Activated CD8-positive, alpha-beta memory T cell treated with anti-CD3 and anti-CD28 coated beads for 1 hour (primary cell): ENCODE measurements at places on chromosomes 7 and 10.

DNA sequence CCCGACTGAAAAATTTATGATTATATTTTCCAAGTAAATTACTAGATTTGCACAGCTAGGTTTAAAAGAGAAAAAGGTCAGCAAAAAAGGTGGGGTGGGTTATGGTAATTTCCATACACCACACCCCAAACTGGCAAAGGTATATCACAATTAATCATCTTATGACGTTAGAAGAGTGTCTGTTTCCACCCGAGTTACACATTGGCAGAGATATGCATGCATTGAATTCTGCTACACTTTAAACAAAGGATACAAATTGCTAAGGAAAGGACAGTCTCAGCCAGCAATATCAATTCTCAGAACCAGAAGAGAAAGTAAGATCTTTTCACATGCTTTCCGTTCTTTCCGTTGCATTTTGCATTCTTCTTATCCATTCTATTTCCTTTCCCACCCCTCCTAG, 843.3 kb downstream of the GATA3 start:
- no peak for DNase-seq

DNA sequence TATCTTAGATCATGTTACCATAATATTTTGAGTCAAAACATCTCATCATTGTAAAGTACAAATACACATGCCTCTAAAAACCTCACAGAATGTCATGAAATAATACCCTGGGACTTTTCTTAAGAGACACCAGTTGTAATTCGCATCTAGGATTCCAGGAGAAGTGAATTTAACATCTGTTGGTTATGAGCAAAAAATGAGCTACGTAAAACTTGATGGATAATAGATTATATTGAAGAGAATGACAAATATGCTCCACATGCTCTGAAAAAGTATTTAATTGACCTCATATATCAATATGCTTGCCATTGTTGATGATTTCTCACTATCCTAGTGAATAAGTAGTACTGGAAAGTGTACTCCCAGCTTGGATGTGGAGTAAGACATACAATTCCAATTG, 227.0 kb downstream of the BBS9 start:
- DNase-seq = no peak

DNA sequence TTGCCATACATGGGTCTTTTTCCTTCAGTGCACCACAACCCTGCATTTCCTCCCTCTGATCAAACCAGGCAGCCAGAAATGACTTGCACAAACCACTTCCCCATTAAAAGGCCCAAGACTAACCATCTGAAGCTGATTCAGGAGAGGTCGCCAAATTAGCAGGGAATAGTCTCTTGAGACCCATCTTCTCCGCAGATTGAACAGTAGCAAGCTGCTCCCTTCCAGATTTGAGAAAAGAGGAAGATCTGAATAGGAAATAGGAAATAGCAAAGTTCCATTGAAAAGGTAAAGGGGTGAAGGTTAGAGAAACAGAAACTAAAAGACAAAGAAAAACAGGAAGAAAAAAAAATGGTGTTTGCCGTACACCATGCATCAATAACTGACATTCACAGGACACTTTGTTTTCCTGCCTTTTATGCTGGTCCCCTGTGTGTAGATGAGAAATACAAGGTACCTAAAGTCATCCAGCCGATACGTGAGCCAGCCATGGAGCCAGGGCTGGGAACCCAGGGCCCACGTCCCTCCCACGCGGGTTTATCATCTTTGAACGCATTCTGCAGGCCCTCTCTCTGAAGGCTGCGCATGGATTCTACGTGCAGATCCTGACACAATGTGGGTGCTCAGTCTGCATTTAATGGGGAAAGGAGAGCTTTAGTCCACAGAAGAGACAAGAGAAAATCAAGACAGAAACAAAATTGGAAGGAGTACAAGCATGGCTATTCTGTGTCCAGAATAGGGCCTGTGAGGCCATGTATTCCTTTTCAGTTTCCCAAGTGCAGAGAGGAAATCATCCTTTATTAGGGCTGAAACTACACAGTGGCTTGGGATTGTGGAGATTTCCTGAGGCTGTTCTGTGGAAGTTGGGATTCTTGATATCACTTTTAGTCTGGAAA, 268.4 kb upstream of the NPVF start:
- no peak for DNase-seq

DNA sequence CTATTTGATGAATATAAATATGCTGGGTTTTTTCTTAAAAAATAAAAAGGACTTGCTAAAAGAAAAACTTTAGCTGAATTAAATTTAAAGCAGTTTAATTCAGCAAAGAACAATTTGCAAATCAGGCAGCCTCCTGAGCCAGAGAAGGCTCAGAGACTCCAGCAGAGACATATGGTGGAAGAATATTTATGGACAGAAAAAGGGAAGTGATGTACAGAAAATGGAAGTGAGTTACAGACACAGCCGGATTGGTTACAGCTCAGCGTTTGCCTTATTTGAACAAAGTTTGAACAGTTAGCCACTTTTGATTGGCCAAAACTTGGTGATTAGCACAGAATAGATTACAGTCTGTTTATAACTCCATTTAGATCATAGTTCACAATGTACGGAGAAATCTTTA, 110.3 kb downstream of the GAD2 start:
- no peak for DNase-seq

GRCh38 chr10:9342885-9343570, 1288.5 kb downstream of the GATA3 start:
- no peak for DNase-seq

- DNase-seq = no peak
Observed at GRCh38 chr7:93890041-93890463, 501 bp downstream of the TFPI2 start.

- DNase-seq = no peak
Observed at GRCh38 chr10:102752266-102752930, 8.7 kb downstream of the WBP1L start.

- DNase-seq = no peak
Observed at GRCh38 chr7:19392246-19392645, 247.0 kb upstream of the FERD3L start.

DNA sequence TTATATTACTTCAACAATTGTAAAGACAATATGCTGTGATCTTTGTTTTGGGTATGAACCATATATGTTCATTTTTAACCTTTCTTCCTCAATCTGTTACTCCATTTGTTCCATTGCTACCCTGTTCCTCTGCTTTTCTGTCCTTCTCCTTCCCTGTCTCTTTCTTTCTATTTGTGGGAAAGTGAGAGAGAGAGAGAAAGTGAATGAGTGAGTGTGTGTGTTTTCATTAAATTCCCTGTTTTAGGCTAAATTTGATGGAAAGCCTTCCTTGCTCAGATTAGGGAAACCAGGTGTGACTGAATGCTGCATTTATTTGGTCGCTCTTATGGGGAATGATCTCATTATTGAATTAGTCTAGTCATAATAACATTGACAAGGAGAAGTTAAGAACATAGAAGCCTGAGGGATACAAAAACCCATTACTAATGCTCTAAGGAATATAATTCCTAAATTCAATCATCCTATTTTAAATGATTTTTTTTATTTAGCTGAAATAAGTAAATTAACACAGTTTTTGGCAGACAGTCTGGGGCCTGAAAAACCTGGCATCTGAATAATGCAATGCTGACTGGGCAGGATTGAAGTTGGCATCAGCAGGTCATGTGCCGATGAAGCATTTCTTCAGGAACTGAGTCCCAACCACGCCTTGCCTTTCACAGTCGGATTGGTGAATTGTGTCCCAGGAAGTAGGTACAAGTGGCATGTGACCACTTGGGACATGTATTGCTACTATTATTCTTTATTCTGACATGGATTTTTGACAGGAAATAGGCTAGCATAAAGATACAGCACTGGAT, 117.6 kb upstream of the LRGUK start:
- no peak for DNase-seq
